Kidney epithelial cell (primary cell): ENCODE measurements at places on chromosomes 7 and 10.

GRCh38 chr7:25843467-25843866 lies 308.5 kb upstream of the NFE2L3 start:
- DNase-seq = no peak

DNA sequence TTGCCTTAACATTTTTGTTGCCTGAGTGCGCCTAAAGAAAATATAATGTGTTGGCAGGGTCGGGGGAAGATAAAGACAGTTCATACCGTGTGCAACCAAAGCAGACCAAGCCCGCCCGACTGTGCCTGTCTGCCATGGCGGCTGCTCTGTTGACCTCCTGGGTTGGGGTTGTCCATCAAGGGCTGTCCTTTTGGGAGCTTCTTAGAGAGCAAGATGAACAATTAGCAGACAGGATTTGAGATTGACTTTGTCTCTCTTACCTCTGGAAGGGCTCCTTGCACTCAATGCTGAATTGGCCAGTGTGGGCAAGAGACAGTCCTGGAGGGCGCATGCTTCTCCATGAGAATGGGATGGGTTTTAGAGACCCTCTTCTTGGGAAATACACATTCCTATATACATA lies 319.6 kb downstream of the GLRX3 start:
- DNase-seq = no peak

GRCh38 chr7:131039836-131040235 lies 287.8 kb upstream of the MKLN1 start:
- DNase-seq = no peak

GRCh38 chr7:44128721-44129582 lies 5.6 kb upstream of the POLD2 start:
- DNase-seq = no peak

GRCh38 chr10:12595936-12596576 lies 246.7 kb downstream of the CAMK1D start:
- no peak for DNase-seq
